ENCODE measurements at places on chromosomes 7 and 10.
A peak's percentile ranks its signal among the peaks of the same experiment; 100 is the strongest.

- DNase-seq, result no peak
These were observed 97.3 kb upstream of the STK17A start for GRCh38 chr7:43485580-43485979.

DNA sequence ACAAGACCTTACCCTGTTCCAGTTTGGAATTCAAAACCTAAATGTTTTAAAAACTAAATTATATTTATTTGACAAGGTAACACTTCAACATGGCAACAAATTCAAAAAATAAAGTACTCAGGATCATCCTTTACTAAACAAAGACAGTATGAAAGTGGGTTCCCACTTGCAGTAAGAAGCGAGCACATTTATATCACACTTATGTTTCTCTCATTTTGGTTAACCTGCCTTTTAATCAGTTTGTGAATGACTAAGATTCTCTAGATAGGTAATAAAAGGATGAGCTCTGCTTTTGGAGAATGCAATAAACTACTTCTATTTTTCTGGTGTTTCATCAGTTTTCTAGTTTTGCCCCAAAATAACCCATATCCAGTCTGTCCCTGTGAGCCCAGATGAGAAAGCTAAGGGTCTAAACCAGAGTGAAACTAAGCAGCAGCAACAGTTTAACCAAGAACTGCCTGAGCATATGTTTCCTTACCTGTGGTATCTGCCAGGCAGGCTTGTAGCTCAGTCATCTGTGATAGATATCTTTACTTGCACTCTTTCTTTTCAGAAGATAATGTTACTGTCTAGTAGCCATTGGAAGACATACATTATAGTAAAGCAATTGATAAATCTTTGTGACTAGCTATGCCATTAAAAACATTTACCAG, 64.1 kb downstream of the ABLIM1 start:
- no peak for DNase-seq

DNA sequence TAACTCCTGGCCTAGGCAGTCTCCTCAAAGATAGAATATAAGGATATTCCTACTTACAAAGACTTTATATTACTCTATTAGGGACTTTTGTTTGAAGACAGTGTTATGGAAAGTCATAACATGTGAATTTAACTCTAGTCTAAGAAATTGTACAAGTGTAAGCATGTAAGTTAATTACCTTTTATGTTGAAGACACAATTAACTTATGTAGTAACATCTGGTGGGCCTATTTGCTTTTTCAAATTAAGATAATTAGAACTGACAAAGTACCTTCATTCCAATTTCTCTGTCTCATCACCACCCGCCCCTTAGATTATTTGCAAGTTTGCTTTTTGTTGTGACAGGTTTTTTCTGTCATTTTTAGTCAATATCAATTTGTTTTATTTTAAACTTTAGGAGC, 126.0 kb upstream of the THSD7A start:
- DNase-seq, result no peak

- DNase-seq, result no peak
These were observed 21.7 kb upstream of the WNT16 start for GRCh38 chr7:121307021-121307574.

DNA sequence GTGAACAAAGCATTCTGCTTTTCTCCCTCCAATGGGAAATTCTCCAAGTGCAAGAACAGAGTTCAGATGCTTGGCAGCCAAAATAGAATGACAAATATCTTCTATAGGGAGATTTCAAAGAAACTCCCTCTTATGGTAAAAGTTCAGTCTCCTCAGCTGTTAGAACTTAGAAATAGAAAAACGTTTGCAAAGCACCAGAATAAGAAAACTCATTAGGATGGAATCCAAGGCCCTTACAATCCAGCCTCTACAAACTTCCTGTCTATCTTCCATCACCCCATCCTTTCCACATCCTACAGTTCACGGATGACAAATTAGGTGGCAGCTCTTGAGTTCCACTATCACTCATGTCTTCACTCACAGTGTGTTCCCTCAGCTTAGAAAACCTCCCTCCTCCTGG, 25.7 kb downstream of the FAM13C start:
- DNase-seq, result no peak

- no peak for DNase-seq
These were observed 8.8 kb upstream of the ZNF503 start for GRCh38 chr10:75410132-75411005.

GRCh38 chr7:39336442-39336841, 229.8 kb upstream of the YAE1 start:
- no peak for DNase-seq

DNA sequence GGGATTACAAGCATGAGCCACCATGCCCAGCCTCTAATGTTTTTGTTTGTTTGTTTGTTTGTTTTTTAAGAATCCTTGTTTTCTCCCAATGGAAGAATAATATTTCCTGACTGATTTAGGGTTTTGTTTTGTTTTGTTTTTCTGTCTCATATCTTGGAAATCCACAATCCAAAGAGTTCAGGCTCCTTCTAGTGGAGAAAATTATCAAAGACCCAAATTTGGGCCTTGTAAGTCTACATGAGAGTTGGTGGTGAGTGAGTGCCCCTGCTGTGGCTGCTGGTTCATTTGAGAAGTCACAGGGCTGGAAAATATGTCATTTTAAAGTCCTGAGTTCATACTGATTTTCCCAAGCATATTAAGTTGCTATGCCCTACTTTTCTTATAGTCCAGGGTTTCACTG, 33.5 kb upstream of the KLHL7 start:
- no peak for DNase-seq

DNA sequence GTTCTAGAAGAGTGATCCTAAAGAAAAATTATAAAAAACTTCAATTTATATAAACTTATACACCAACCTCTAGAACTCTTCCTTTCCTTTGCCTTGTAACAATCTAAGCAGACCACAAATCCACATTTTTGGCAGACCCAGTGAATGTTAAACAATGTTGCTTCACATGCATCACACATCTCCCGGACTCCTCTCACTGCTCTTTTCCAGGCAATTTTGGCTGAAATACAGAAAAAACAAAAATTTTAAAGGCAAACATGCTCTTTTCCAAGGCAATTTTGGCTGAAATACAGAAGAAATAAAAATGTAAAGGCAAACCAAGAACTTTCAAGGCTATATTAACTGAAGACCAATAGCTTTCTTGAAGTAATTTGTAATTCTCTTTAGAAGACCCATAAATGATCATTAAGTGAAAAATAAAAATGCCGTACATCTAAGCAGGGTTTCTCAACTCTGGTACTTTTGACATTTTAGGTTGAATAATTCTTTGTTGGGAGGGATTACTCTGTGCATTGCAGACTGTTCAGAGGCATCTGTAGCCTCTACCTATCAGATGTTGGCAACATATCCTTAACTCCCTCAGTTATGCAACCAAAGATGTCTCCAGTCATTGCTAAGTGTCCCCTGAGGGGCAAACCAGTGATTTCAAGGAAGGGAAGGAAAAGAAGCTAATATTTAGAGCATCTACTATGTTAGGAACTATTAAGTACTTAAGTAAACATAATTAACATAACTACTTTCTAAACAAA, 64.4 kb downstream of the NRBF2 start:
- DNase-seq, result no peak

GRCh38 chr7:74429153-74429747, 24.5 kb upstream of the GTF2IRD1 start:
- no peak for DNase-seq

GRCh38 chr7:46317256-46317655, 396.2 kb upstream of the IGFBP3 start:
- DNase-seq, result no peak

GRCh38 chr10:5402798-5403197, 1.8 kb downstream of the TUBAL3 start:
- no peak for DNase-seq

GRCh38 chr7:6636741-6637543, at the start of gene ZNF316:
ZNF316 (plus strand) TSS chr7:6637318; CDS start chr7:6642410, 5,092 bp downstream.
- DNase-seq, result peak; percentile 74

GRCh38 chr7:79872176-79872575, 262.5 kb upstream of the GNAI1 start:
- no peak for DNase-seq

DNA sequence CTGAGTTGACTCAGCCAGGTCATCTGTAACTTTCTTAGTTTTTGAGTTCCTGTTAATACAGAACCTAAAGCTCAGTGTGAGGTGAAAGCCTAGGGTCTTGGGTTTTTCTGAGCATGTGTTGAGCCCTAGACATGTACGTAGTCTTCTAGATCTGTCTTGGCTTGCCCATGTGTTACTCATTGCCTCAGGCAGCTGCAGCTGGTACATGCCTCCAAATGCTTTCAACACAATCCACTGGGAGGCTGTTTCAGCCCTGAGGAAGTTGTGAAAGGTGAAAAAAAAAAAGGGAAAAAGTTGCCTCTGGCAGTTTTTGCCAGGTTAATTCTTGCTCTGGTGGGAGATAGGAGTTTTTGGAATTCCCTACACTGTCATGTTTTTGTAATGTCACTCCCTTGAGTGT, 134.6 kb downstream of the RNF216 start:
- no peak for DNase-seq

DNA sequence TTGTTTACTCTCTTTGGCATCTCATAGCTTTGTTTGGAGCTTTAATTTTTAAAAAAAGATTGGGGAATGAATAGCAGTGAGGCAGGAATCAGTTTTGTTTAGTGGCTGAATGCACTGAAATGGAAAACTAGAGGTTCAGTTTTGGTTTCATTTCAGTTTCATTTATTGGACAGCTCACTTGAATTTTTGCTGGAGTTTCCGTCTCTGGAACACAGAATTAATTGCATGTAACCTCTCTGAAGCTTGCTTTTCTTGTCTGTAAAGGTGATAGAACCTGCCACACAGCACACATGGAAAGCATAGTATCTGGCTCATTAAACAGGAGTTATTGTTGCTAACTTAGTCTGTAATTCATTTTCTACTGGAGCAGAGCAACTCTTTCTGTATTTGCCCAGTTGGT, 7.1 kb downstream of the GRM8 start:
- DNase-seq, result no peak

DNA sequence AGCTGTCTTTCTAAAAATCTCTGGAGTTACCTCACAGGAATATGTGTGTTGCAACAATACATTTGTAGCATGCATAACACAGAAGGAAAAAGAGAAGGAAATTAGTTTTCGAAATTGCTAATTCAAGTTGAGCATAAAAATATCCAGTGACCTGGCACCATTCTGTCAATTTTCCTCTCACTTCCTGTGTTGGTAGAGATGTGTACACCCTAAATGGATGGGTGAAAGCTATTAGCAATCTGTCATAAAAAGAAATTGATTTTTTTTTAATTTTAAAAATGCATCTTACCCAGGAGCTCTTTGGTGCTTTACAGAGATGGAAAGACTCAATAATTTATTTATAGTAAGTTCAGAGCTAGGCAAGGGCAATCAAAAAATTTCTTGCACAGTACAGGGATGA, 333.3 kb upstream of the TMEM229A start:
- DNase-seq, result no peak

- no peak for DNase-seq
These were observed 42.4 kb downstream of the CCNY start for GRCh38 chr10:35378541-35379210.

GRCh38 chr7:23062452-23062851, 43.1 kb upstream of the KLHL7 start:
- no peak for DNase-seq

DNA sequence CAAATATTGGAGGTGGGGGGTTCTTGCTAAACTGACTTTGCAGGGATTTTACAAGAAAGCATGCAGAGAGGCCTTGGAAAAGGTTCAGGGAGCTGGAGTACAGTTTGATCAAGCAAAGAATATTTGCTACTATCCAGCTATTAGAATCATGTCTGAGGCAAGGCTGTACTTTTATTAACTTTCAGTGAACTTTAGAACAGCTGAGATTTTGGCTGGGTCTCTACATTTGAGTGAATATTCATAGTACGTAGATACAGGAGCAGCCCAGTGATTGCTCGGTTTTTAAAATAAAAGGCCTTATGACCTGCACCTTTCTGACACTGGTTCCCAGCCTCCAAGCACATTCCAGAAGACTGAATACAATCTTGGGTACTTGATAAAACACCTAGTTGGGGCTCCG, 496.8 kb upstream of the AKR1E2 start:
- no peak for DNase-seq

DNA sequence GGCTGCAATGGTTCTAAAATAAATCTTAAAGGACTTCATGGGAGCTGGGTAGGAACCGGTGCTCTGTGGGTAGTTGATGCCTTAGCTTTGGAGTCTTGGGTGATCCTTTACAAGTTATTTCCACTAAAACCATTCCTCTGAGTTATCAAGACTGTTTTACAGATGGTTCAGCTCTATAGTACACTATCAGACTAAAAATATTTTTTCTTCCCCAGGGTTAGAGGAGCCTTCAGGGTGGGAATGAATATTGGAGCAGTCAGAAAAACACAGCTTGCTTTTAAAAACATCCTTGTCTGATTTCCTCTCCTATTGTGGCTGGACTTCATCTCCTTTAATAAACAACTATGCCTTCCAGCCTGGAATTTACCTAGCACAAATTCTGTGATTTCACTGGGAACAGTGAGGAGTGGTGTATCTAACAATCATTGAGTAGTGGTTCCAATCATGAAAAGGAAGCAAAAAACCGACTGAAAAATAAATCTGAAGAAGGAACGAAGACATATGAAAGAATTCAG, 102.6 kb upstream of the AFAP1L2 start:
- DNase-seq, result no peak

DNA sequence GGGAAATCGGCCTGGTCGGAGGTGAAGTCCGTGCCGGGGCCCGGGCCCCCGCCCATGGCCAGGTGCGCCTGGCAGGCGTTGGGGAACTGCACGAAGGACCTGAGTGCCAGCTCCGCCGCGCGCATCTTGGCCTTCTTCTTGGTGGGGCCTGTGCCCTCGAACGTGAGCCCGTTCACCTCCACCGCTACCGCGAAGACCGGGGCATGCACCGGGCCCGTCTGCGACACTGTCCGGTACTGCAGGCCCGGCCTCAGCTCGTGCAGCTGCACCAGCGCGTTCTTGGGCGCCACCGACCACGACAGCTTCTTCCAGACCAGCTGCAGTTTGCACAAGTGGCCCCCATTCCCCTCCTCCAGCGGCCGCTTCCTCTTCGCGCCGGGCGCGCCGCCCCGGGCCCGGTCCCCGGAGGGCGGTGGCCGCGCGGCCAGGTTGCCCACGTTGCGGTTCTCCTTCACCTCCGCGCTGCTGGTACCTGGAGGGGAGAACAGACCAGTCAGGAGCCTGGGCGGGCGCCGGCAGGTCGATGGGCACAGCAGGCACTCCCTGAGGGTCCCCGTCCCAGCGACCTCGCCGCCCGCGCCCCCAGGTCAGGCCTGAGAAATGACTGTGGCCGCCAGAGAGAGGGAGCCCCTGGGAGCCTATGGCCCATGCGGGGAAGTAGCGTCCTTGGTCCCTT, 307.4 kb downstream of the WDR37 start:
- no peak for DNase-seq

DNA sequence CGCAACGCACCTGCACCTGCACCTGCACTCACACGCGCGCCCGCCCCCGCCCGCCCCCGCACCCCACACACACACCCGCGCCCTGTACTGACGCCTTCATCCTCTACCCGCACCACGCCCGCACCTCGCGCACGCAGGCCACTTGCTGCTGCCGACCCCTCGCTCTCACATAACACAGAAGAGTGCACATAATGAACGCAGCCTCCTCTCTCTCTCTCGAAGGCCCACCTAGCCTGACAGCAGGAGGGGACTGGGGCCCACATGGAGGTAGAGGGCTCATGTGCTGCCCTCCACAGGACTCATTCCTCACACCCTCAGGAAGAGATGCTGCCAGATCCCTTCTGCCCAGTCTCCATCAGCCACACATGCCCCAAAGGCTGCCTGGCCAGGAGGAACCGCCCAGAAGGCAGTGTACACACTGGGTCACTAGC, 432 bp upstream of the CAMK2B start:
- no peak for DNase-seq

All from anterior cingulate cortex (tissue), 58 donors.